ENCODE measurements at places on chromosomes 7 and 10.

DNA sequence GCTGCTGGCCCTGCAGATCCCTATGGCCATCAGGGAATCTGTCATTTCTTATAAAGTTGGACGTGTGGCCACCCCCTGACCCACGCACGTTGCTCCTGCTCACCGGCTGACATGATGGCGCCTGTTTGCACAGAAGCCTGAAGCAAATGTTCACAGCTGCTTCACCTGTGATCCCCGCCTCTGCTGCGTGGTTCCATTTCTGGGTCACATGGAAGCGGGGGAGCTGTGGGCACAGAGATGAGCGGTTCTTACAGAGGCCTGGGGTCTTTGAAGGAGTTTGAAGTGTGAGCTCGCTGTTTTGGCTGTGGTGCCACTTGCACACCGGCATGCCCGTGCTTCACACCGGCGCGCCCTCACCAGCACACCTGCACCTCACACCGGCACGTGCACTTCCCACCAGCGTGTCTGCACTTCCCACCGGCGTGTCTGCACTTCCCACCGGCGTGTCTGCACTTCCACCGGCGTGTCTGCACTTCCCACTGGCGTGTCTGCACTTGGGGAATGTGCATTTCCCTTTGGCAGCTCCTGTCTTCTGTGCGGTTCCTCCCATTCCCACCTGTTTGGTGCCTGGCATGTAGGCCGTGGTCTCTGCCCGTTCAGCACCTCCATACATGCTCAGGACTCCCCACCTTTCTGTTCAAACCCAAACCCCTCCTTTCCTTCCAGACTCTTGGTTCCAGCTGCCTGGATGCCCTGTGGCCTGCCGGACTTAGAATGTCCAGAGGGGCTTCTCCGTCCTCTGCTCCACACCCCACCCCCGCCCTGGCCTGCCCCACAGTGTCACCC is 86.7 kb downstream of the INPP5A start:
- no peak for DNase-seq

DNA sequence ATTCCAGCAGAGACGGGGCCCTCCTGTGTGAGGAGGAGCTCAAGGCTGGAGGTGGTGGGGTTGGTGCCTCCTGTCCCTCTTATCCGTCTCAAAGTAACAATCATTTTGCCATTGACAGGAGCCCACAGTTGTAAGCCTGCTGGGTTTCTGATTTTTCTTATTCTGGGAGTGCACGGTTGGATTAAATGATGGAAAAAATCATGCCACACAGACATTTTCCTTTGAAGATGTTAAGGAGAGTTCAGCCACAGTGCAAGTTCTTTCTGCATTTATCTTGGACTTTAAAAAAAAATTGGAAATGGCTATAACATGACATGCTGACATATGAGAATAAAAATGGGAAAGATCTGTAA is 8.4 kb upstream of the LYZL1 start:
- DNase-seq, result no peak

- DNase-seq, result no peak
Observed at GRCh38 chr7:104011829-104012228, 22.4 kb upstream of the RELN start.

DNA sequence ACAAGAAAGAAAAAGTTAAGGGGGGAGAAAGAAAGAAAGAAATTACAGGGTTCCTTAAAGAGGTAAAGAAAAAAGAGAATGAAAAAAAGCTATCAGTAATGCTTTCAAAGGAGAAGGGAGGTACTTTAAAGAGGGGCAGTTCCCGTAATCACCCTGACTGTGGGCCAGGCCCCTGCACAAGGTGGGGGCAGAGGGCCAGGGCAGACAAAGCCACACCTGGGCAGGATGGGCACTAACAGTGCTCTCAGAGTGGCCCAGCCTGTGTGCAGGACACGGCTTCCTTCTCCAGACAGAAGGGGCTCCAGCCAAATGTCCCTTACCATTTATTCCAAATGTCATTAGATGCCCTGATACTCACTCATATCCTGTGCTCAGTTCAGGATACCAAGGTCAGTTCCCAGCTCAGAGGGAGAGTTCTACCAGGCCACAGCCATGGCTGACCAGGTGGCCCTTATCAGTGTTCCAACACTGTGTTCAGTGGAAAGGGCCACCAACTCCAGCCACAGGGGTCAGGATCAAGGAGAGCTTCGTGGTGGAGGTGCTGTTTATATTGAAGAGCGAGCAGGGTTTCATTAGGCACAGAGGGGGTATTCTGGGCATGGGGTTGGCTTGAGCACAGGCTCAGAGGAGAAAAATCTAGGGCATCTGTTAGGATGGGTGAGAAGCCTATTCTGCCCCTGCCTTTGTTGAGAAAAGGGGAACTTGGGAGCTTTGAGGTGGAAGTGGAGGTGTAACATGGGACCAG is 29.9 kb downstream of the DPCD start:
- DNase-seq, result no peak

GRCh38 chr10:283916-284356 is 148.7 kb downstream of the ZMYND11 start:
- DNase-seq, result no peak

DNA sequence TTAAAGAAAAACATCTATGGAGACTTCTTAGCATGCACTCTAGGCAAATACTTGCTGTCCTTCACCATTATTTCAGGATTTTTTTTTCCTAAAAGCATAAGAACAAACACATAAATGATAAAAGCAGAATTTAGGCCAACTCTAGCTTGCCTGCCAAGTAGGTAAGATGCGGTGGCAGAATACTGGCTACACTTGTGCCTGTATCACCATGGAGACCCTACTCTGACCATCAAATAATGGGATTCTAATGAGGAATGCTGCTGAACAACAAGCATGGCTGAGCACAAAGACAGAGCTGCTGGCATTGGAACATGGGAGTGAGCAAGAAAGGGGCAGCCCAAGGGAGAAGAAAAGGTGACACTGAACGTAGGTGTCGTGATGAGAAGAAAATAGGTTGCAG is 18.5 kb upstream of the TAS2R40 start:
- no peak for DNase-seq

- no peak for DNase-seq
Observed at GRCh38 chr7:125491137-125491536, 561.5 kb upstream of the POT1 start.

DNA sequence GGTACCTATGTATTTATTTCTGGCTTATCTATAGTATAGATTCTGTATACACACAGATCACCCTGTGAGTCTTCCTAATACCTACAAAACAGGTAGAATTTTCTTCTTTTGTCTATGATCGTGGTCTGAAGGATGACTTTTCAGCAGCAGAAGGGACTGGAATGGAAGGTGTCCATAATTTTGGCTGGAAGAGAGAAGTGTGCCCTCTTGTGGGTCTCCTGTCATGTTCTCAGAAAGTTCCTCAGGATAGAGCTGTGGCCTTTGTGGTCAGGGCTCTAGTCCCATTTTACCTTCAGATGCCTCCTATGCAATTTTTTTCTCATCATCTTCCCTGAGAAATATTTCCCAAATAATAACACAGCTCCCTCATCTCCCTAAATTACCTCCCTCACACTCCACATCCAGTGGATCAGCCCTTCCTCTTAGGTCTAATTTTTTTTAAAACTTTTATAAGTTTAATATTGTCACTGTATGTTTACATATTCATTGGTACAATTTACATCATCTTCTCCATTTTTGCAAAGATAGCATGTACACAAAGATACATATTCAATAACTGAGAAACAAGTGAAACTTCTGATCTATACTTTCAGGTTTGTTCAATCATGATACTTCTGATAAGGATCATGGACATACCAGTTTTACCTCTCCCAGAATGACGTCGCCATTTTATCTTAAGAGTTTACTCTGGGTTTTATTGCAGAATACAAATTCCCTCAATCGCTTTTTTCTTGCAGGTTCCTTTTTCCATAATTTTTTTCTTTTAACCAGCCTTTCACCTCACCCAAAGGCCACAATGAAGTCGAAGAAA is 112.7 kb downstream of the REEP3 start:
- DNase-seq, result peak; percentile 29

- DNase-seq, result no peak
Observed at GRCh38 chr10:78605800-78606350, 462.9 kb upstream of the ZMIZ1 start.

Data from left kidney (tissue), 8 donors.